M059J (cell line): ENCODE measurements at places on chromosomes 11 and 22. TPM values are rescaled to one million over a fixed set of nuclear protein-coding genes. Genes with fewer than 3 reads are reported as not detected.
A peak's percentile ranks its signal among the peaks of the same experiment; 100 is the strongest.

- DNase-seq: peak; percentile 46
These were observed 1068.8 kb downstream of the DLG2 start for GRCh38 chr11:84558085-84558905.

Gene MS4A6E
- total RNA-seq: 25.8 and 38.5 TPM in 2 replicates

Gene OR52N4
- total RNA-seq: not detected in 2 replicates

Gene NRIP3
- 30.5 and 35.6 TPM in 2 replicates for total RNA-seq

DNA sequence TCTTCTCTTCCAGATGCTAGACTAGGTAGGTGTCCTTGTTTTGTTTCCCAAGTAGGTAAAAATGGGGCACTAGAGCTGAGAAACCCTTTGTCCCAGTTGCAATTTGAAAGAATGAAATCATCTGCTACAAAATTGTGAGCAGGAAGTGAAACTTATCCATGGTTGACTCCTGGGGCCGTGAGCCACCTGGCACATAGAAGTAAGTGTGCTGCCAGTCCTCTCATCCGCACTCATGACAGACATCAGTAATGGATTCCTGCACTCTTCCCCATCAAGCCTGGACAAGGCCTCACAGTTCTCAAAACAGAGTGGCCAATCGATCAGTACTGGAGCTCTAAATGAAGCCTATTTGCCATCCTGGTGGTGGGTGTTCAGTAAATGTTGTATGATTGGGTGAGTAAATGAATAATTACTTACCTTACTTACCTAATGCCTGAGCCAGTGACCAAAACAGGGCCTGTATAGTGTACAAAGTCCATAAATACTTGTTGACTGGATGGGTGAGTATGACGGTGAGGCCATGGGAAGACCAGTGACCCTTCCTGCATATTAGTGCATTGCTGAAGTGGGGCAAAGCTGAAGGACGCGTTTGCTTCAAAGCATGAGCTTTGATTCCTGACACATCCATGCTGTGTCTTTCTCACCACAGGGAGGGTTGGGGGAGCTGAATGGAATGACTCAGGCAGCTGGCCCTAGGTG is 68.9 kb upstream of the HEPHL1 start:
- no peak for DNase-seq

Gene NAALADL1
- 0.34 TPM in 1 of 2 replicates, not detected in the other for total RNA-seq

Gene AQP11
- 2.4 and 3.6 TPM in 2 replicates for total RNA-seq

DNA sequence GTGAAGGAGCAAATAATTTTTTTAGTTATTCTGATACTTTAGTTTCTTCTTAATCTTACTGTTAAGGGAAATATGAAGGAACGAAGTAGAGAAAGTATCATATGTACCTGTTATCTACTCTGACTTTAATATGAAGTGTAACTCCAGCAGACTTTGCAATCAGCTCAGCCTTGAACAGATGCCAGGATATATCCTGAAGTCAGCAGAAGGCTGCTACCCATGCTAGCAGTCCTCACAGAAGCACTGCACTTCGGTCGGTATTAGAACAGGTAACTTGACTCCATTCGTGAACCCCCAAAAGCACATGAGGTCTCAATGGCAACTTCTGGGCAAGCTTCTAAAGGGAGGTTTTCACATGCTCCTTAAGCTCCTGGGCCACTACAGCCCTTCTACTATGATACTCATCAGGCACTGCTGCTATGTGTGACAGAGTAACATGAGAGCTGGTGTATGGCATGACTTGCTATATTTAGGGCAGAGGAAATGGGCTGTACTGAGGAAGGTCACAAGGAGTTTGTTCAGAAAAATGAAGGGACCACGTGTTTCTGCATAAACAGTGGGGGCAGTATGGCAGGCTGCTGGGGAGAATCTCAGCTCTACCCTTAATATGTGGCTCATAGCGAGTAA is 344.1 kb downstream of the SOX6 start:
- DNase-seq: no peak

- no peak for DNase-seq
These were observed 46.9 kb downstream of the MSANTD4 start for GRCh38 chr11:105975128-105975527.

DNA sequence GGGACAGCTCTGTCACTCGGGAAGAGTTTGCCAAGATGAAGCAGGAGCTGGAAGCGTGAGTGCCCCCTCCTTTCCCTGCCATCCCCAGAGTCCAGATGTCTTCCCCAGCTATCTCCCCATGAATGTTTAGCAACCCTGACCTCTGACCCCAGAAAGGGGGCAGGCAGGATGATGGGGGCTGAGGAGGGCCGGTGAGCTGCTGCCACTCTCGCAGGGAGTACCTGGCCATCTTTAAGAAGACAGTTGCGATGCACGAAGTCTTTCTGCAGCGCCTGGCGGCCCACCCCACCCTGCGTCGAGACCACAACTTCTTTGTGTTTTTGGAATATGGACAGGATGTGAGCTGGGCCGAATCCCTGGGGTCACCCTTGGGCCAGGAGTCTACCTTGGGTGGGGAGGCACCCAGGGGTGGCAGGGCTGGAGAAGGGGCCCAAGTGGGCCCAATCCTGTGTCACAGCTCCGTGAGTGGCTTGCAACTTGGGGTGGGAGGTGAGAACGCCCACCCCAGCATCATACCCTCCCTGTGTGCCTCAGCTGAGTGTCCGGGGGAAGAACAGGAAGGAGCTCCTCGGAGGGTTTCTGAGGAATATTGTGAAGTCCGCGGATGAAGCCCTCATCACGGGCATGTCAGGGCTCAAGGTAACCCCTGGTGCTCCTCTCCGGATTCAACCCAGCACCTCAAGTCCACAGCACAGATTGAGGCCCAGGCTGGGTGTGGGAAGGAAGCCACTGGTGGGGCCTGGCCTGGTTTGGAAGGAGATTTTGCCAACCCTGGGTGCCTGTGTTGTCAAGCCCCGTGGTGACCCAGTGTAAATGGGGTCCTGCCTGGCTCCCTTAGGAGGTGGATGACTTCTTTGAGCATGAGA is 7.5 kb downstream of the CFL1 start:
- peak; percentile 30 for DNase-seq

Gene SCGB1D2
- not detected in 2 replicates for total RNA-seq

DNA sequence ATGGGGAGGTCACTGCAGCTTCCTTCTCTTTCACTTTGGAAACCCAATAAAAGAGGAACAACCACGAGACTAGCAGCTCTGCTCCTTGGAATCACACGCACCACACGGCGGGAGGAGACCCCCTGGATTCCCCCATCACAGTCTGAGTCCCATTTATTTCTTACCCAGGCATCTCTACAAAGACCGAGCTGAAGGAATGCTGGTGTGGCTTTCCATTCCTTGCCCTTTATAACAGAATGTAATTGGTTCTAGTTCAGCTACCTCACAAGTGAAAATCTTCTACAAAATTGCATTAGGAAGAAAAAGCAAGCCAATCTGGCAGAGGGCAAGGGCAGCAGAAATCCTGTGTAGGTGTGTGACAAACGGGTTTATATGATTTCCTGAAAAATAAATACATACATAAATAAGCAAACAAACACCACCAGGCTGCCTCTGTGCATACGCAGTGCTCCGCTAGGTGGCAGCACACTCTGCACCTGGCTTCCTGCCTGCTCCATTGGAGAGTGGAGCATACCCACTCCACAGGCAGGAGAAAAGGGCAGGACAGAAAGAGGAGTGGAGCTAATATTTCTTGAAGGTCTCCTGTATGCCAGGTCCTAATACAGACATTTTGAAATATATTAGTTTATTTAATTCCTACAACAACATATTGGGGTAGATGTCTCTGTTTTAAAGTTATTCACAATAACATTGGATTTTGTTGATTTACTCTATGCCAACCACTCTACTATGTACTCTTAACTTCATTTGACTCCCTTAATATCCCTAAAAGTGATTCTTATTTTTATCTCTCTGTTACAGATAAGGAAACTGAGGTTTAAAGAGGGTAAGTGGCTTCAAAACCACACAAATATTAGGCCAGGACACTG is 673.1 kb downstream of the KCNA4 start:
- DNase-seq: peak; percentile 56

DNA sequence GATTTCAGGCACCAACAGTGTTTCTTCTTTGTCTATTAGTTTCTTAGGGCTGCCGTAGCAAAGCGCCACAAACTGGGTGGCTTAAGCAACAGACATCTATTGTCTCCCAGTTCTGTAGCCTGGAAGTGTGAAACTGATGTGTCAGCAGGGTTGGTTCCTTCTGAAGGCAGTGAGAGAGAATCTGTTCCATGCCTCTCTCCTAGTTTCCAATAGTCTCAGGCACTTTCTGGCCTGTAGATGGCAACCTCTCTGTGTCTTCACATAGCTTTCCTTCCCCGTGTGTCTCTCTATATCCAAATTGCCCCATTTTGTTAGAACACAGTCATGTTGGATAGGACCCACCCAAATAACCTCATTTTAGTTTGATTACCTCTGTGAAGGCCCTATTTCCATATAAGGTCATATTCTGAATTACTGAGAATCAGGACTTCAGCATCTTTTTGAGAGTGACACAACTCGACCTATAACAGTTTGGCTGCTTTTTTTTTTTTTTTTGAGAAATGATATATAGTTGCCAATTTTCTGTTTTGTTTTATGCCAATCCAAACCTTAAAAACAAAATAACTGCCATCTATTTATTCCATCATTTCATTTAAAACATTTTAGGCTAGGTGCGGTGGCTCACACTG is 108.2 kb downstream of the SLC36A4 start:
- peak; percentile 64 for DNase-seq
